ENCODE measurements at places on chromosomes 13 and 19. TPM values are rescaled to one million over a fixed set of nuclear protein-coding genes. Genes with fewer than 3 reads are reported as not detected.

DNA sequence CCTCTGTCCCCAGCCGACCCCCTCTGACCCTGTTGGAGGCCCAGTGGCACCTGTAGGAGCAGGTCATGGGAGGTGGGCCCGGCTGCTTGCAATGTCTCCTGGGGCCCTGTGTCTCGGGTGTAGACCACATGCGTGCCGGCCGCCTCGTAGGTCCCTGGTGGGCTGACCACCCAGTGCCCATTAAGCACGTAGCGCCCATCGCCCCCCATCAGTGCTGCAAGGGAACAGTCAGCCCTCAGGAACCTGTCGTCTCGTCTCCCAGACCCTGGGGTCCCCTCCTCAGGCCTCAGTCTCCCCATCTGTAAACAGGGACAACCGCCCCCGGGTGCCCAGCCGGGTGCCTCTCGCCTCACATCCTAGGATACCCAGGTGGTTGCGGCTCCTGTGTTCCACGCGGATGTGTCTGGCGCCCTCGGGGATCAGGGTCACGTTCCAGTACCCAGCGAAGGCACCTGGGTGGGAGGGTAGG lies 5.6 kb downstream of the ADAMTSL5 start:
- no peak for DNase-seq

DNA sequence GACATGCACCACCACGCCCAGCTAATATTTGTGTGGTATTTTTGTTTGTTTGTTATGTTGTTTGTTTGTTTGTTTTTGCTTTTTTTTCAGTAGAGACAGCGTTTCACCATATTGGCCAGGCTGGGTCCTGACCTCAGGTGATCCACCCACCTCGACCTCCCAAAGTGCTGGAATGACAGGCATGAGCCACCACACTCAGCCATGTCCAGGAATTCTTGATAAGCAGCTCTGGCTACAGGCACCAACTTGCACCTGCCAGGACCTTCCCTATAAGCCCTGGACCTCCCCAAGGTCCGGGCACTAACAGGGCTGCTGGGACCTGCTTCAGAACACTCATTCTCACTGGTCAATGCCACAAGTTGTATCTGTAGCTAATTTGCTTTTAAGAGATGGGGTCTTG lies 48.7 kb downstream of the TINCR start:
- DNase-seq: no peak

LIM2 gene
- not detected for total RNA-seq

DNA sequence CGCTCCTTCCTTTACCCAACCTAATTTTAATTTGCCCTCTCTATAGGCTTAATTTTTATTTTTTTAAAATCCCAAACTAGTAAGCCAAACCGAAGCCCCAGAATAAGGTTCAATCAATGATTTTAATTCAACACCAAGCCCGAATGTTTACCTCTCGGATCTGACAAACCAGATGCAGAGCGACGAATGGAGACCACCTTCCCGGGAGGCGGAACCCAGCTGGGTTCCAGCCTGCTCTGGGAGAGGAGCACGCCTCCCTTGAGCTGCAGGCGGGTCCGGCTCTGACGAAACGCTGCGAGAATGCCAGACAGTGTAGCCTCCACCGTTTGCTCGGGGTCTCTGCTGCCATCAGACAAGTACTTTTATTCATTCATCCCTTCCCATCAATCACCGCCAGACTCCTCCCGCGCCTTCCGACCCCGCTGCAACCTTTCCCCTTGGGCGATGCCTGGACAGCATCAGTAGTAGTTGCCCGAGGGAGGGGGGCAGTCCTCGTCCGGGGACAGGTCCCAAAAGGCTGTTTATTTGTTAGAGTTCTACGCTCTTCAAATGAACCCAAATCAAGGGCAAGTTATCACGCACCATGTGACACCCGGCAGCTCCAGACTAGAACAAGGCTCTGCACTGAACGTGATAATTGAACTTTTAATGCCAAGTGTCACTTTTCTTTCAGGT lies 752 bp upstream of the EDNRB start:
- peak; percentile 35 for DNase-seq

LRRC8E gene
- 2.6 TPM for total RNA-seq

GRCh38 chr13:20431687-20432384 lies 93.8 kb downstream of the CRYL1 start:
- DNase-seq: no peak

DNA sequence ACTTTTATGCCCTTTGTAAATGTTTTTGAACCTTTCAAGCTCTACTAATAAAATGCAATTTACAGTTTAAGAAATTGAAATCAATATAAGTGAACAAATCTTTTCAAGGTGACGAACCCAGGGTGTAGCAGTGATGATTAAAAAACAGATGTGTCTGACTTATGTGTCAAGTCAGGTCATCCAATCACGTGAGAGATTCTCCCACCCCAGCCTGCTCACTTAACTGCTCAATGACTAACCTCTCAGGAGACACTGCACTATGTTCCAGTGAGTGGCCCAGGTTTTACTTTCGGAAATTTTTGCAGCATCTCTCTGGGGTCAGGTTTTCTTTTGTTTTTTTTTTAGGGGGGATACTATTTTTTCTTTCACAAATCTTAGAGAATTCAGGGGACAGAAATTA lies 60.7 kb downstream of the ZNF429 start:
- DNase-seq: no peak

SULT2A1 gene
- total RNA-seq: not detected

DNA sequence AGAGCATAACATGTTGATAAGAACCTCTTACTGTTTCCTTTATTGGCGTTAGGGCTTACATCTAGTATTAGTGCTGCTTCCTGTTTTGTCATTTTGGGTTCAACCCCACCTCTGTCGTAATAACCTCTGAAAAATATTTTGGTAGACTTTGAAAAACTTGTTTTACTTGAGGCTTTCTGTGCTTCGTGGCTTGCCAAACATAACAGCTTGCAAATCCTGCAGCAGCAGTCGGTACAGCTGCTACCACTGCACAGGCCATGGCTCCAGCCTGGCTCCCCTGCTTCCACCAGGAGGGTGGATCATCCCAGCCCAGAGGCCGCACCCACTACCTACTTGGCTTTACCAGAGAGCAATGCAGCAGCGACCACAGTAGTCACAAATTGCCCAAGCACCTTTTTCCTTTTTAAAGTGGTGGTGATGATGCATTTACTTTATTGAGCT lies 11.8 kb upstream of the CEACAM4 start:
- DNase-seq: no peak

DNA sequence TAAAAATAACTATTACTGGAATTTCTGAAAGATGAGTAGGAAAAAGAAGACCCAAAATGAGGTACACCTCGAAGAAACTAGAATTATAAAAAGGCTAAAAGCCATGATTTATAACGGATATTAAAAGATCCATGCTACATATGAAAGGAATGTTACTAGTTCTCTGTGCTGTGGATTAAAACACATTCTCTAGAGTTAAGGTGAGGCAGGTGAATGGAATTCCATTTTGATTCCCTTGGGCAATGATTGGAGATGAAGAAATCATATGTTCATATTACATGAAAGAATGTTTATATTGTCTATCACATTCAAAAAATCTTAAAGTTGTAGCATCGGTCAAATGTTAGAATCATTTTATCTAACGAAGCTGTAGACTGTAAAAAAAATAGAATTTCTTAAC lies 783.7 kb downstream of the PCDH9 start:
- DNase-seq: no peak

- peak; percentile 73 for DNase-seq
Observed at GRCh38 chr19:7500811-7501450, 12.1 kb upstream of the PEX11G start.

DNA sequence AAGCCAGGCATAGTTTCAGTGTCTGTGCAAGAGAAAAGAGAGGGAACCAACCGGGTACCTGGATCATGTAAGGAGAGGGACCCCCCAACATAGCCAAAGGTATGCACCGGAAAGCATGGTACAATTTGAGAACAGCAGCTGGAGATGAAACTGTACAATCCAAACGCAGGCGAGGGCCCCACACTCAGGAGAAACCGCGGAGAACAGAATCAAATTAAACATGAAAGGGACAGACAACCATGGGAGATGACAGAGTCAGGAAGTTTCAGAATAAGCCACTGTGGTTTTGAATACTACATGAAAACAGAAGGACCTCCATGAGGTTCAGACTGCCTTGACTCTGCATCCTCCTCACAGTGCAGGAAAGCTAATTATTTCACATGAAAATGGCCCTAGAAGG lies 62.9 kb upstream of the SPATA13 start:
- DNase-seq: no peak

GRCh38 chr19:55674459-55674840 lies 576 bp upstream of the EPN1 start:
- DNase-seq: no peak

DNA sequence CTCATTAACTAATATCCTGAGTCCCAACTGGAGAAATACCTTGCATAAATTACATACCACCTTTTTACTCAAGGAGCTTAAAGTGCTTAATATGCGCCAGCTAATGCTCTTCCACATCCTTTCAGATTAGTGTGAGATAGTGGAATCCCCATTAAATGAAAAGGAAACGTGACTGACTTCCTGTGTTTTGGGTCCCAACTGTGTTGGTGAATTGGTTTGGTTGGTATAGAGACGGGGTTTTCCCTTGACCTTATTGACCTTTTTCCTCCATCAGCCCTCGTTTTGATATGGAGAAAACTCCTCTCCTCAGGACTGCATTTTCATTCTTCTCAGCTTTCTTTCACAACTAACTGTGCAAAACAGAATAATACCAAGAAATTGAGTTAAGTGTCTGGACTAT lies 163.5 kb downstream of the PAN3 start:
- DNase-seq: no peak

DNA sequence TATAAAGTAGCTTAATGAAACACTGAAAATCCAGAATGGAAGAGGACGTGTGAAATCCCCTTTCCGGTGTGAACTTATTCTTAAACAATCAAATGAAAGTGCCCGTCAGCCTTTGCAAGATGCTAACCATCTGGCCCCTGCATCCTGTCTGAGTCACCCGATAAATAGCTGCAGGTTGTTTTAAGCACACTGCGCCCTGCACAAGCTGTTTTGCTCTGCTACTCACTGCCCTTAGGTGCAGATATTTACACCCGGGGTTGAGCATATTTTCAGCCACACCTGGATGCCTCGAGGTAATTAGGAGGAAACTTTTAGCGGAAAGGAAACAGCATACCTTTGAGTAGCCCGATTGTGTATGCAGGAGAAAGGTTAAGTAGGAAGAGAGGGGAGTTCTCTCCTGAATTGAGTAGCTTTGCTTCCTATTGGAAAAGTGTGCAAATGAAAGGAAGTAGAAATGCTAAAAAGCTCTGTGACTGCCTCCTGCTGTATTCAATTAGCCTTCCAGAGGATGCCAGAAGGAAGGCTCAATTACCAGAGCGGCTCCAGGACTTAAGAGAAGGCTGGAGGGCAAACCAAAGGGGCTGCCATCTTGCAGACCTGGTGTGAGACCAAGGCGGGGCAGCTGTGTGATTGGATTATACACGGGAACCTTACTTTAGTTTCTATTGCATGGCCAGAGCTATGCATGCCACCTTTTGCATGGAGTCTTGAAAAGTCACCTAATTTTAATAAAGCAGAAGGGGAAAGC lies 42.5 kb downstream of the IRS2 start:
- peak; percentile 79 for DNase-seq

DNA sequence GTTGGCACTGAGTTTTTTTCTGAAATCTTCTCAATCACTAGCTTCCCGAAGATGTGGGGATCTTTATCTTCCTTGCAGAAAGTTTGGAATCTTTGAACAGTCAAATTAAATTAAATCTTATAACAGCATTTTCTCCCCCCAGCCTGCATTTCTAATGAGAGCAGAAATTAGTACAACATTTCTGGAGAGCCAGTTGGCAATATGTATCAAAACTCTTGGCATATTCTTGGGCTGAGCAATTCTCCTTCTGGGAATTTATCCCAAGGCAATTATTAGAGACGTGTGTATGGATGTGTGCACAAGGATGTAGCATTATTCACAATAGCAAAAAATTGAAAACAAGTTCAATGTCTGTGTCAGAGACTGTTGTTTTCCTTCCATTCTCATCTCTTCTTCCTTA lies 159.5 kb downstream of the OLFM4 start:
- no peak for DNase-seq

Measured in fibroblast of lung (primary cell).